HFFc6 (cell line): ENCODE measurements at places on chromosomes 12 and 14.

- H3K27ac ChIP-seq: no peak overlapping the region
- H3K4me1 ChIP-seq: peaks cover 13% of the 10 kb centered on the region
- H3K27me3 ChIP-seq: no peaks in the 10 kb centered on the region
- DNase-seq: no peak
- no peak overlapping the region for H3K4me3 ChIP-seq
These were observed 13.2 kb downstream of the ATF7 start for GRCh38 chr12:53612978-53613377.

- no peaks in the 10 kb centered on the region; the same call in 1 of the 2 replicates for H3K27me3 ChIP-seq
- H3K36me3 ChIP-seq: peaks cover 10% of the 10 kb centered on the region
- no peak overlapping the region for H3K27ac ChIP-seq
- no peak overlapping the region for H3K4me3 ChIP-seq
- peaks cover 26% of the 10 kb centered on the region for H3K4me1 ChIP-seq
- DNase-seq: no peak
These were observed 23.9 kb downstream of the ATF7 start for GRCh38 chr12:53602176-53602864.

DNA sequence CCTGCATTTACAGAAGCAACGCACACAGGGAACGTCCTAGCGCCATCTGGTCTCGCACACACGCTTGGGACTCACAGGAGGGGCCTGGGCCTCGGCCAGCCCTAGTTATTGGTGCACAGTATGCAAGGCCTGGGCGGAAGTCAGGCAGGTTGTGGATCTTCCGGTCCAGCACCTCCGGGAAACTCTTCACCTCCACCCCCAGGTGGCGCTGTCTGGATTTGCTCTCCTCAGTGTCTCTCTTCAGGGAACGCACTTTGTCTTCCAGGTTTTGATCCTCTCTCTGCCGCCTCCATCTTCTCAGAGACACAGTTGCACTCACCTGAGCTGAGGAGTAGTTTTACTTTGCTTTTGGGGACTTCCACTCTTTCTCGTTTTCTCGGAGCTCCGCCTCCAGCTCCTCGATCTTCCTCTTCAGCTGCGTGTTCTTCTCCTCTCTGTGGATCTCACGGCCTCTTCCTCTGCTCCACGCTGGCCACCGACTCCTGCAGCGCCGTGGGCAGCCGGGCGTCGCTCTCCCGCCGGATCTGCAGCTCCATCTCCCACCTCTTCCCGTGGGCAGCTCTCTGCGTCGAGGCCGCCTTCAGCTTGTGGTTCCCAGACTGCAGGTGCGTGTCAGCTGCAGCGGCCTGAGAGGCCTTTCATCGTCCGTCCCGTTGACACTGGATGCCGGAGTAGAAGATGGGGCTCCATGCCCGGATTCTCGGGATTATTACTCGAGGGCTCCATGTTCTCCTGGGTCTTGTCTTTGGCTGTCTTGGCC, 933.8 kb downstream of the TMEM121 start:
- H3K4me1 ChIP-seq: no peaks in the 10 kb centered on the region
- no peaks in the 10 kb centered on the region for H3K27me3 ChIP-seq
- DNase-seq: no peak
- no peak overlapping the region for H3K4me3 ChIP-seq
- peaks cover 4% of the 10 kb centered on the region; the same call in 1 of the 2 replicates for H3K36me3 ChIP-seq

GRCh38 chr12:92581604-92582003, 121.2 kb upstream of the PLEKHG7 start:
- no peak overlapping the region for H3K27ac ChIP-seq
- no peak overlapping the region for H3K4me3 ChIP-seq
- peaks cover 21% of the 10 kb centered on the region for H3K36me3 ChIP-seq
- no peaks in the 10 kb centered on the region for H3K27me3 ChIP-seq
- DNase-seq: no peak

DNA sequence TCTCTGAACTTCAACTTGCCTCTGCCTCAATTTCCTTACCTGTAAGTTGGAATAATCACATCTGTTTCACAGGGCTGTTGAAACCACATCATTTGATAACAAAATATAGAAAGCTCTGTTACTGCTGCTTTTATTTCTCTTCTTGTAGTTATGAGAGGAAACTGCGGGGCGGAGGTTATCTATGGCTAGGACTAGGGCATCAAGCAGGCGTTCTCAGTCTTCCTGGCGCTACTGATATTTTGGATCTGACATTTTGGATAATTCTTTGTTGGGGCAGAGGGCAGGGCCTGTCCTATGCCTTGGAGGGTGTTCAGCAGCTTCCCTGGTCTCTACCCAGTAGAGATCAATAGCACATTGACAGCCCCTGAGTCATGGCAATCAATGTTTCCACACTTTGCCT, 3.9 kb downstream of the P3H3 start:
- peaks cover 2% of the 10 kb centered on the region; the same call in 1 of the 2 replicates for H3K27me3 ChIP-seq
- H3K27ac ChIP-seq: no peak overlapping the region
- H3K4me3 ChIP-seq: no peak overlapping the region
- H3K4me1 ChIP-seq: peaks cover 38% of the 10 kb centered on the region
- H3K36me3 ChIP-seq: peaks cover 17% of the 10 kb centered on the region; the same call in 1 of the 2 replicates

GRCh38 chr14:104968153-104968527, 10.0 kb downstream of the AHNAK2 start:
- DNase-seq: peak; percentile 26
- no peaks in the 10 kb centered on the region; the same call in 1 of the 2 replicates for H3K27me3 ChIP-seq
- H3K36me3 ChIP-seq: no peaks in the 10 kb centered on the region; the same call in 1 of the 2 replicates
- peak overlapping the region; percentile 90 for H3K4me3 ChIP-seq

DNA sequence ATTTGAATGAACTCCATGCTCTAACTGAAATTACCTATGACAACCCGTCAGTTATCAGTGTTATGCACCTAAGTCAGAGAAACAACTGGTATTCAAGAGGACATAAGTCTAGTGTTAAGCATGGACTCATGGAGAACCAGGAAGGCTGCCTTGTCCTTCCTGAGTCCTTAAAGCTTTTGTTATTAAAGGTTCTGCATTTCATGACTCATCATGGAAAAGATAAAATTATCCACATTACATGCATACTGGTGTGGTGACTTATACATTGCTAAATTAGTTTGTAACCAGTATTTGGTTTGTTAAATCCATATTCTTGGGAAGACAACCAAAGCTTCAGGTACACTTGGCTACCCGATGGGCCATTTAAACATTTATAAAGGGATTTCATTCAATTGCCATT, 6.5 kb upstream of the OR4E1 start:
- no peak overlapping the region for H3K27ac ChIP-seq
- H3K4me3 ChIP-seq: no peak overlapping the region
- no peaks in the 10 kb centered on the region for H3K4me1 ChIP-seq
- H3K36me3 ChIP-seq: no peaks in the 10 kb centered on the region
- H3K27me3 ChIP-seq: no peaks in the 10 kb centered on the region
- DNase-seq: peak; percentile 11

DNA sequence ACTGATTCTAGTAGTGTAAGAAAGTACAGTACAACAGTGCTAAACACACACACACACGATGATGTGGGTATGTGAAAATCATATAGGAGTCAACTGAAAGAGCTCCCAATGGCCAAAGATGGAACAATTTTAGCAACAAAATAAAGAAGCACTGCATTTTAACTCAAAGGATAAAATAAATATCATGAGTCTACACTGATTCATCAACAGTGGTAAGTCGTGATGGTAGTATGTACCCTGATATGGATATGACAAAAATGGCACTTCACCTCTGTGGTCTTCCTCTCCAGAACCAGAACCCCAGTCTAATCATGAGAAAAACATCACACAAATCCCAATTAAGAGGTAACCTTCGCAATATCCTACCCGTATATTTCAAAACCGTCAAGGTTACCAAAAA, 41.4 kb upstream of the TBPL2 start:
- no peak overlapping the region for H3K4me3 ChIP-seq
- DNase-seq: no peak
- H3K27me3 ChIP-seq: peaks cover 12% of the 10 kb centered on the region
- H3K27ac ChIP-seq: no peak overlapping the region

DNA sequence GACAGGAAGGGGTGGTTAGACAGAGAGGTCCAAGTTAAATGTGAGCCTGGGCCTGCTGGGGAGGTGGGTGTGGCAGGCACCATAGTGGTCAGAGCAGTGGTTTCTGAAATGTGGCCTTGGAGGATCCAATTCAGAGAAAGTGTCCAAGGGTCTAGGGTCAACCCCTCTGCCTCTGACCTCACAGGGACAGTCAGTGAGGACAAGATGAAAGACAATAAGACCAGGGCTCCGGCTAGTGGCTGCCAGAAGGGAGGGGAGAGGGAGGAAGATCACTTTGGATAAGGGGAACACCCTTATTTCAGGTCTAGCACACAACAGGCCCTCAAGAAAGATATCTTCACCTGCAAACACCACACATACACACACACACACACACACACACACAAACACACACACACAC, 335.1 kb downstream of the MED13L start:
- no peak for DNase-seq
- 0 out of 2 replicates have a peak, but pooled peaks cover 7% of the 10 kb centered on the region for H3K36me3 ChIP-seq
- H3K27ac ChIP-seq: no peak overlapping the region

DNA sequence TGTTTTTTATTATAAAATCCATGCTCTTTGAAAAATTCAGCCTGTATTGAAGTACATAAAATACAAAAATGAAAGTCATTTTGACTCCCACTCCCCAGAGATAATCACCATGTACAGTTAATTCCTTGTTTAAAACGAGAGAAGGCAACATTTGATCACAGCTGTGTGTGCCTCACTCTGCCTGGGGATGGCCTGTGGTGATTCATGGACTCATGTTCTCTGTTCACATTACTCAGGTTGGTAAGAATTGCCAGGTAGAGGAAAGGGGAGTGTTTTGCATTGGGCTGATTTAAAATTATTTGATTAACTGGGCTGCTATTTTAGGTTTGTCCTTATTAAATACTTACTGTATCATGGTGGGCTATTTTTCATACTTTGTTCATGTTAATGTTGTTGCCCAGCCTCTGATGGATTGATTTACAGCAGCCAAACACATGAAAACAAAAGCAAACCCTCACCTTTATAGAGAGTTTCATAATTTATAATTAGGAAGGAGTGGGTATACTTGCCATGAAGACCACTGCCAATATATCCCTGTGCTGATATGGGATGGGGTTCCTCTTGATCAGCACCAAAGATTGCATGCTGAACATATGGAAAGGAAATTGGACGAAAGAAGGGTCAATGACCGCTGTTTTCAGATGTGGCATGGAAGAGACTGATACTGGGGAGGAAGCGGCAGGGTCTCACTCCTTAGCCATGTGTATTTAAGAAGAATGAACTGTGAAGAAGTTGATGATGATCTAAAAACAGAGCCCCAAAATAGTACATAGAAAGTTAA, 3.0 kb downstream of the ZBTB1 start:
- peaks cover 10% of the 10 kb centered on the region for H3K36me3 ChIP-seq
- 0 out of 2 replicates have a peak, but pooled peaks cover 3% of the 10 kb centered on the region for H3K27me3 ChIP-seq
- H3K4me3 ChIP-seq: peak overlapping the region; percentile 95
- peak overlapping the region; percentile 96 for H3K27ac ChIP-seq
- H3K4me1 ChIP-seq: peaks cover 66% of the 10 kb centered on the region

- no peak overlapping the region for H3K27ac ChIP-seq
- H3K4me3 ChIP-seq: no peak overlapping the region
- peaks cover 24% of the 10 kb centered on the region for H3K4me1 ChIP-seq
- DNase-seq: no peak
These were observed 42.6 kb downstream of the GPATCH2L start for GRCh38 chr14:76194327-76194726.

DNA sequence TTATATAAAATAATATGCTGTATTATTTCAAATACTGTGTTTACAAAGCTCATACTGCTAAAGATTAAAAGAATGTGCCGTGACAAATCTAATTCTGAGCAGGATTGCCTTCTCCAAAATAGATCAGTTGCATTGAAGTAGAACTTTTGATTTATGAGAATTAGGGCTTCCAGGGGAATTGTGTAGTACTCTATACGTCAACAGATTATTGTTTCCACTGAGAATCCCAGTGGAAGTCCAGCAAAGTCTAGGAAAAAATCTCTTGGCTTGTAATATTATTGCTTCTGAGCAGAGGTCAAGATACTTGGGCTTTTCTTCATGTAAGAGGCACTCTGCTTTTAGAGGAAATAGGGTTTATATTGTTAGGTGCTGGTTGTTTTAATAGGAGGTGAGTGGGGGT, 133.9 kb downstream of the TRHDE start:
- peaks cover 9% of the 10 kb centered on the region for H3K36me3 ChIP-seq
- no peak for DNase-seq
- no peaks in the 10 kb centered on the region; the same call in none of the 2 replicates for H3K27me3 ChIP-seq
- H3K27ac ChIP-seq: no peak overlapping the region
- H3K4me1 ChIP-seq: peaks cover 24% of the 10 kb centered on the region

DNA sequence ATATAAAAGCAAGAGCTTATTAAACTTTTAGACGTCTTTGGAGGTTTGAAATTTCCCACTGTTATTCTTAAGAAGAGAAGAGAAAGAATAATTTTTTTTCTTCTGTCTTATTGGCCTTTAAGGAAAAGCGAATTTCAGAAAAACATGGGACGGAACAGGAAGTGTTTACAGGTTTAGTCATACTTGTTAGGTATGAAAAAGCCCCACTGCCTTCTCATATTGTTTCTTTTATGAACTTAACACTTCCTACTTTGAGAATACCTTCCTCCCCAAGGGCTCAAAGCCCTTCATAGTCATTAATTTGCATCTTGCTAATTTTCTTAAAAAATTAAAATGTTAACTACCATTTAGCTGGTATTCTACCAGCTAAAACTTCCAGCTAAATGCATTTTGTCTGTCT, 82.0 kb downstream of the ETV6 start:
- peak; percentile 29 for DNase-seq
- H3K4me3 ChIP-seq: peak overlapping the region; percentile 63
- H3K27ac ChIP-seq: peak overlapping the region; percentile 75

DNA sequence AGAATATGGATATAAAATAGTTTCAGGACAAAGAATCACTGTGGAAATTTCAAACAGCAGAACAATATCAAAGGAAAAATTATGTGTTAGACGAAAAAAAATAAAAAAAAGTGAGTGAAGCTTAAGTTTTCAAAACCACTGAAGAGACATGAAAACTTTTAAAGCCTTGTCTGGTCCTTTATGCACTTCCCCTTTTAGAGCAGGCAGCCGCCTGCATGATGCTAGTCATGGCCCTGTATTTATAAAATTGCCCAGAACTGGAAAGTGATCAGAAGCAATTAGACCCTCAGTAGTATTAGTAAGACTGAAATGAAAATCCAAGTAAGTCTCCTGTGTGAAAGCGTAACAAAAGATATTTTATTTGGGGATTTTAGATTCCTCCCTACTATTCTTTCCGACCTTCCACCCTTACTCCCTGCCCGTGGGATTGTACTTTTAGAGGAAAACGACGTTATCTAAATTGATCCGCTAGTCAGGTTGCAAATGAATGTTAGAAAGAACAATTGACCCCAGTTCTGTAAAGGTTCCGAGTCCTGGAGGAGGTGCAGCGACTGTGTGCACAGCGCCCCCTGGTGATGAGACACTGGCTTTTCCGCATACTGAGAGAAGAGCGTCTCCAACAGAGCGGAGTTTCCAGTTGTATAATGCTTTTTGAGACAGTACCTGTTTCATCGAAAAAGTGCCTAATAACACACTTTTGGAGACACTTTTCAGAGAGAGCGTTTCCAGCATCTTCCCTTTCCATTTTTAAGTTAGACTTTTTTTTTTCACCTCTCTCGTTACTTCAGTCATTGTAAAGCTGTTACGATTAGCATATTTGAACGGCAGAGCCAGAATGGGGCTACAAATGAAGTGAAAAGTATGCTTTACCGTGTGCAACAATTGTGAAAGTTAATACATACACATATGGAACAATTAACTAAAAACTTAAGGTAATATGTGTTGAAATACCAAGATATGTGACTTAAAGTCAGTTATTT, 12.4 kb downstream of the MGST1 start:
- peak overlapping the region; percentile 15; the same call in 1 of the 2 replicates for H3K27ac ChIP-seq
- peaks cover 62% of the 10 kb centered on the region for H3K36me3 ChIP-seq
- H3K4me1 ChIP-seq: peaks cover 43% of the 10 kb centered on the region
- H3K4me3 ChIP-seq: no peak overlapping the region
- DNase-seq: peak; percentile 29
- H3K27me3 ChIP-seq: no peaks in the 10 kb centered on the region
